ENCODE measurements at places on chromosomes 6 and 20. TPM values are rescaled to one million over a fixed set of nuclear protein-coding genes. Genes with fewer than 3 reads are reported as not detected.

GRCh38 chr6:141653590-141653989 lies 479.1 kb upstream of the GJE1 start:
- no peak for DNase-seq

SEMG1 gene
- total RNA-seq = not detected

DNA sequence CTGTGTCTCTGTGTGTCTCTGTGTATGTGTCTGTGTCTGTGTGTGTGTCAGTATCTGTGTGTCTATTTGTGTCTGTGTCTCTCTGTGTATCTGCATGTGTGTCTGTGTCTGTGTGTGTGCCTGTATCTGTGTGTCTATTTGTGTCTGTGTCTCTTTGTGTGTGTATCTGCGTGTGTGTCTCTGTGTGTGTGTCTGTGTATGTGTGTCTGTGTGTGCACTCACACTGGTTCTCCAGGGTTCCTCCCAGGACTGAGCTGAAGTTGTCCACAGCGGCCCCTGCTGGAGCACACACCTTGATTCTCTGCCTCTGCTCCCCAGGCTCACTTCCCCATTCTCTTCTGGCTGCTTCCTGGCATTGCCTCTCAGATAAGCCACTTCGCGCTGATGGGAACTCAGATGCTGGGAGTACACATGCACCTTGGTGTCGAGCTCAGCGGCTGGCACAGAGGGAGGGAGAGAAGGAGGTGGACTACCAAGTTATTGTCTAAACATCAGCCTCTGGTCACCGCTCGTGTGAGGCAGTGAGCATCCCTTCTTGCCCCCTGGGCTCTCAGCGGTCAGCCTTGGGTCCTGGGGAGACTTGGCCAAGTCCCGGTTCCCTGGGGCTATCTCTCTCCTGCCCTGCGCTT lies 104.9 kb upstream of the NXT1 start:
- DNase-seq = peak; percentile 63

GRCh38 chr6:109095835-109096084 lies 453 bp downstream of the CEP57L1 start:
- no peak for DNase-seq

GRCh38 chr6:166463359-166464067 lies 80.8 kb upstream of the MPC1 start:
- no peak for DNase-seq

GRCh38 chr20:58854638-58855471 lies 2.3 kb downstream of the GNAS start:
- no peak for DNase-seq

GSTA2 gene
- total RNA-seq = 0.32 TPM
